ENCODE measurements at places on chromosomes 1 and 21. TPM values are rescaled to one million over a fixed set of nuclear protein-coding genes. Genes with fewer than 3 reads are reported as not detected.

GRCh38 chr1:156488566-156489165, 11.9 kb downstream of the MEF2D start:
- peaks cover 1% of the 10 kb centered on the region for H3K36me3 ChIP-seq
- no peaks in the 10 kb centered on the region for H3K27me3 ChIP-seq
- no peak for DNase-seq
- H3K4me3 ChIP-seq = no peak overlapping the region
- peaks cover 42% of the 10 kb centered on the region for H3K4me1 ChIP-seq

DNA sequence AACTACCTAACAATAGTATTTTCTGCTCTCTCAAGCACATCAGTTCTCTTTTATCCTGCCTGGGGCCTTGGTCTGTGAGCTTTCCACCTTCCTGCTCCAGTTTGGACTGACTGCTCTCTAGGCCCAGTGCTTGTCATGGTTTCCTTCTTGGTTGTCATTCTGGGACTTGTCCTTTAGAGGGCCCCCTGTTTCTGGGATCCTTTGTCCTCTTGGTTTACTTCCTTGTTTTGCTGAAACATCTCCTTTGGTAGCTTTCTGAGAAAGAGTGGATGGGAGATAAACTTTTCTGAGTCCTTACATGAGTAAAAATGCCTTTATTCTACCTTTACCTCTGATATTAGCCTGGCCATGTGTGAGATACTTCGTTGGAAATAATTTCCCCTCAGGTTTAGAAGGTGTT, 4.7 kb downstream of the SLC1A7 start:
- H3K4me1 ChIP-seq = peaks cover 5% of the 10 kb centered on the region
- peaks cover 1% of the 10 kb centered on the region for H3K27me3 ChIP-seq
- H3K36me3 ChIP-seq = peaks cover 5% of the 10 kb centered on the region
- no peak for DNase-seq

DNA sequence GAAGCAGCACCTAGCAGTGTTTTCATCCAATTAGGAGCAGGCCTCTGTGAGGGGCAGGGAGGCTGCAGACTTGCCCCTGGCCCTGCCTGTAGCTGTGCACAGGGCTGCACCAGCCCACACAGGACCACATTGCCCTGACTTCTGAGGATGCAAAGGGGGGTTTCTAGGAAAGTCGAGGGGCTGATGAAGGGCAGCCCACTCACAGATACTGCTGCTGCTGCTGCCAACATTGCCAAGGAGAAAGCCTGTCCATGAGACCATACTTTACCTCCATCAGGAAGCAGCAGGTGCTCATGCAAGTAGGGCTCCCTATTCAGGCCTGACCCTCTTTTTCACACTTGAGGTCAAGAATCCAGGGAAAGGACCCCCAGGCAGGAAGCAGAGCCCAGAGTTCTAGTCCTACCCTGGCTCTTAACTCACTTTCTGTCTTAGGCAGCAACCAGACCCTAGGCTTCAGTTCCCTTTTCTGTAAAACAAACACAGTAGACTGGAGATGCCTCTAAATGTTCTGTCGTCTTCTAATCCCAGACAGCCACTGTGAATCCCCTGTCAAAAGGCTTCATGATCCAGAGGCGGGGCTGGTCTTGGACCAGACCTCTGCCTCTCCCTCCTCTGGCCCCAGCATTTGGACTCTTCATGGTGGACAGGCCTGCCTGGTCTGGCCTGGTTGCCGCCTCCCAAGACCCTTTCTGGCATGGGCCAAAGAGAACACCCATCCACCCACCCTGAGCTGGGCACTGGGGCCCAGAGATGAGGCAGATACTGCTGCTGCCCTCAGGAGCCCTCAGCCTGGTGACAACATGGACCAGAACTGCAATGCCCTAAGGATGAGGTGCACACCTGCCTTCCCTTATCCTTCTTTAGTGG, 120.2 kb downstream of the GLIS1 start:
- peak; percentile 8 for DNase-seq
- H3K36me3 ChIP-seq = no peaks in the 10 kb centered on the region
- no peaks in the 10 kb centered on the region for H3K4me1 ChIP-seq
- no peak overlapping the region for H3K4me3 ChIP-seq
- no peak overlapping the region for H3K27ac ChIP-seq
- H3K27me3 ChIP-seq = no peaks in the 10 kb centered on the region

GRCh38 chr1:186167096-186167668, 207.9 kb downstream of the TPR start:
- no peaks in the 10 kb centered on the region for H3K27me3 ChIP-seq
- peaks cover 52% of the 10 kb centered on the region for H3K36me3 ChIP-seq

The ETV3L gene
- total RNA-seq = not detected

The LORICRIN gene
- total RNA-seq = not detected

DNA sequence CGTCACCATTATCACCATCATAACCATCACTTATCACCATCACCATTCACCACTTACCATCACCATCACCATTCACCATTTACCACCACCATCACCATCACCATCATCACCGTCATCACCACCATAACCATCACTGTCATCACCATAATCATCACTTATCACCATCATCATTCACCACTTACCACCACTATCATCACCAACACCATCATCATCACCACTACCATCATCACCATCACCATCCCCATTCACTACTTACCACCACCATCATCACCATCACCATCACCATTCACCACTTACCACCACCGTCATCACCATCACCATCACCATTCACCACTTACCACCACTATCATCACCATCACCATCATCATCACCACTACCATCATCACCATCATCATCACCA, 151.8 kb downstream of the CAMTA1 start:
- no peaks in the 10 kb centered on the region for H3K4me1 ChIP-seq
- H3K36me3 ChIP-seq = peaks cover 2% of the 10 kb centered on the region
- peaks cover 24% of the 10 kb centered on the region for H3K27me3 ChIP-seq
- DNase-seq = no peak
- H3K4me3 ChIP-seq = no peak overlapping the region
- no peak overlapping the region for H3K27ac ChIP-seq

GRCh38 chr1:83500987-83501591, 497.8 kb downstream of the TTLL7 start:
- H3K4me3 ChIP-seq = no peak overlapping the region
- no peak overlapping the region for H3K27ac ChIP-seq
- H3K4me1 ChIP-seq = no peaks in the 10 kb centered on the region
- no peaks in the 10 kb centered on the region for H3K27me3 ChIP-seq
- DNase-seq = no peak
- H3K36me3 ChIP-seq = no peaks in the 10 kb centered on the region

The PERM1 gene
- 2.7 TPM for total RNA-seq

Data from mesothelial cell of epicardium (in vitro differentiated cells).